ENCODE measurements at places on chromosomes 13 and 19.

- DNase-seq: no peak
Measured at GRCh38 chr19:42253245-42254088, 1.5 kb downstream of the ERF start.

- no peak for DNase-seq
Measured at GRCh38 chr19:36257520-36257876, 42.6 kb downstream of the ZNF146 start.

DNA sequence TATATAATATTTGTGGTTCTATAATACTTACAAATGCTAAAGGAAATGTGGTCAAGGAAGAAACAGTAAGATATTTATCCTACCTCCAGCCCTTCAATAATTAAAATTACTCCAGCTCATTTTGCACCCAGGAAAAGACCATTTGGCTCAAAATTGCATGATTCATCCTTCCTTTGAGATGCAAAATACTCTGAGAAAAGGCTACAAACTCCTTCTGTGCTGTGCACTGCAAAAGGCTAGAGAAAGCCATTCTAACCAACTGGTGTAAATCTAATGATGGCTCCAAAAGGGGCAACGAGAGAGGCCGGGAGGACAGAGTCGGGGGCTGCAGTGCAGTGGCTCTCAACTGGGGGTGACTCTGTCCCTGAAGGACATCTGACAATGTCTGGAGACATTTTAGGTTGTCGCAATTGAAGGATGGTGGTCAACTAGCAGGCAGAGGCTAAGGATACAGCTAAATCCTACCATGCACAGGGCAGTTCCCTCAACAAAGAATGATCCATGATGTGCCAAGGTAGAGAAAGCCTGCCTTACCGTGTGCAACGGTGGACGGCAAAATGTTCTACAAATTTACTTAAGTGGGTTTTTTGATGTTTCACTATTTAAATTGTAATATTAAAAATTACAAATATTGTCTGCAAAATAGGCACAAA, 32.6 kb downstream of the SLC7A1 start:
- DNase-seq: no peak

- no peak for DNase-seq
Measured at GRCh38 chr13:93698016-93698613, 471.5 kb downstream of the GPC6 start.

DNA sequence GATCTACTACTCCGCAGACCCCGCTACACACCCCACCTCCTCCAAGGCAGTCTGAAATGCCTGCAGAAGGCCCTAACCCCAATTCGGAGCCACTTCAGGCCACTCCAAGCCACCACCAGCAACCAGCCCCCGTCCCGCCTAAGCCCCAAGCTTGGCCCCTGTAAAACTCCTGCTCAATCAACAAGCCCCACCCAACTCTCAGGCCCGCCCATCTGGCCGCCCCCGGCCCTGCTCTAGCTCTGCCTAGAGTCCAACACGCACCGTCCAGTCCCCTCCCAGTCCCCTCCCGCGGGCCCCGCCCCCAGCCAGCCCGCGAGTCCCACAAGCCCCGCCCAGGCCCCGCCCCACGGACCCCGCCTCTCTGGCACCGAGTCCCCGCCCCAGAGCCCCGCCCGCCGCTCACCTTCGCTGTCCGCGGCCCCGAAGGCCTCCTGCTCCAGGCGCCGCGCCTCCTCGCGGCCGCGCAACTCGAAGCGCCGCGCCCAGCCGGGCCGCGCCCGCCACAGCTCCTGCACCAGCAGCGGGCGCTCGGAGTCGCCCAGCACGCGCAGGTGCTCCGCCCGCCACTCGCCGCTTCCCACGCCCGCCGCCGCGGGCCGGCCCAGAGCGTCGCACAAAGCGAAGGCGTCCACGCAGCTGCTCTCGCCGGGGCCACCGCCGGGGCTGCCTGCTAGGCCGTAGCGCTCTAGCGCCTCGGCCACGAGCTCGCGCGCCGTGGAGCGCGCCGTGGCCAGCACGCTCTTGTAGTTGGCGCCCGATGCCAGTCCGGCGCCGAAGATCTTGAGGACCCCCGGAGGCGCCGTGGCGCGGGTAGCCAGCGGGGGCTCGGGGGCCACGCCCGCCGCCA, 1.6 kb downstream of the RASIP1 start:
- peak; percentile 85 for DNase-seq

DNA sequence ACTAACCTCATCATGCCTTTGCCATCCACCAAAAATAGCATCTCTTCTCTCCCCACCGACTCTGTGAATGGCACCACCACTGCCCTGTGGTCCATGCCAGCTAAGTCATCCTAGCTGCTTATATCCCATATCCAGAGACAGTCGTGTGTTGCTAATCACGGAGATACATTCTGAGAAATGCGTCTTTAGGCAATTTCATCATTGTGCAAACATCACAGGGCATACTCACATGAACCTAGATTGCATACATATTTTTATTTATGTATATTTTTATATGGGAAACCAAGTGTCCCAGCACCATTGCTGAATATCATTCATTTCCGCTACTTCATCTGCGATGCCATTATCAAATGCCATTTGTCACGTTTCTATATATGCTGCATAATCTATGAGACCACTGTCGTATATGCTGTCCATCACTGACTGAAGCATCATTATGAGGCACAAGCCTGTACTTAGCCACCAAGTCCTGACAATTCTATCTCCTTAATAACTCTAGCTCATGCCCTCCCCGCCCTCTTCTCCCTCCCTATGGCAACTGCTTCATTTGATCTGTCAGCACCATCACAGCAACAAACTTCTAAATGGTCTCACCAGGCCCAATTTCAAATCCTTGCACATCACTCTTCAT, 104.2 kb downstream of the HSPH1 start:
- no peak for DNase-seq

DNA sequence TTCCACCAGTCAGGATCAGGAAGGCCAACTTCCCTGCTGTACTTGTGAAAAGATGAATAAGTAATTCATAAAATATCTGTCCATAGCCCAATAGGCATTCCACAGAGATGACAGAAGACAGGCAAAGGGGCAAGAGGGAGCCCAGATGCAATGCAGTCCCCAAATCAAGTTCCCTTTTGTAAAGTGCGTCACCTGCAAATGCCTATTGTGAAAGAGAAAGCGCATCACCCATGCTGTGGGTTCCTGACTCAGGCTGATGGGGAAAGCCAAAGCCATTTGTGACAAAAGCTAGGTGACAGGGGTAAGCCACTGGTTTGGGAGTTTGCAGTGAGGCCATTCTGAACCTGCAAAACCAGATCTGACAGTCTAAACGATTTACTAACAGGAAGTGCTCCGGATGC, 157.5 kb upstream of the ZNF536 start:
- no peak for DNase-seq

DNA sequence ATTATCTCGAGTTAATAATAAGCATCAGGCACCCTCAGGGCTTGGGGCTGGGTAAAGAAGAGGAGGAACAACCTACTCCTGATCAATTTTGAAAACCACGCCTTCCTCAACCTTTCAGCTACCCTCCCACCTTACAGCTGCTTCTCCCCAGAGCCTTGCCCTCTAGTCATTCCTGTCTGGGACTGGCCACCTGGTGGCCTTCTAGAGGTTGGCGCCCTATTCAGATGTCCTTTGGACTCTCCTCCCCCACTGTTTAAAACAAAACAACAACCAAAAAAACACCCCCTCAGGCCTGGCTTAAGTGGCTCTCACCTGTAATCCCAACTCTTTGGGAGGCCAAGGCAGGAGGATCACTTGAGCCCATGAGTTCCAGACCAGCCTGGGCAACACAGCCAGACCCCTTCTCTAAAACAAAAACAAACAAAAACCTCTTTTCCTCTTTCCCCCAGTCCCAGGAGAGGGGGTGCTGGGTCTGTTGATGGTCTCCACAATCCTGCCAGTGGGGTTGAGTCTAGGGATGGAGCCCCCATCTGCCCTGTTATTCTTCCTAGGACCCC, 62.3 kb downstream of the CCDC70 start:
- DNase-seq: no peak

- no peak for DNase-seq
Measured at GRCh38 chr19:46861691-46862502, 1.1 kb downstream of the ARHGAP35 start.

- DNase-seq: no peak
Measured at GRCh38 chr13:45301263-45301662, 39.7 kb downstream of the TPT1 start.

DNA sequence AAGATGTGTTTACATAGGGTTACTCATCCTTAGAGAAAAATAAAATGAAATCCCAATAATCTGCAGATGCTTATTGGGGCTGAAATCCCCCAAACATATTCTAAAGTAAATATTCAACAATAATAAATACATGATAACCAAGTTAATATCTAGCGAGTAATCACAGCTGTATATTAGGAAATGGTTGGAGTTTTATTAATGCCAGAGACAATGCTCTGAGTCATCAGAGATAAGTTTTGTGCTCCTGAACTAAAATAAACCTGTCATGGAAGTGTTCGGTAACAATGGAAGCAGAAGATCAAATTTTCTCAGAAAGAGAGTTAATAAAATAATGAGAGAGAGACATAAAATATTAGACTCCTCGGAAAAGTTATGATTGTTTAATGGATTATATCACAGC, 31.4 kb downstream of the FLT1 start:
- DNase-seq: no peak

DNA sequence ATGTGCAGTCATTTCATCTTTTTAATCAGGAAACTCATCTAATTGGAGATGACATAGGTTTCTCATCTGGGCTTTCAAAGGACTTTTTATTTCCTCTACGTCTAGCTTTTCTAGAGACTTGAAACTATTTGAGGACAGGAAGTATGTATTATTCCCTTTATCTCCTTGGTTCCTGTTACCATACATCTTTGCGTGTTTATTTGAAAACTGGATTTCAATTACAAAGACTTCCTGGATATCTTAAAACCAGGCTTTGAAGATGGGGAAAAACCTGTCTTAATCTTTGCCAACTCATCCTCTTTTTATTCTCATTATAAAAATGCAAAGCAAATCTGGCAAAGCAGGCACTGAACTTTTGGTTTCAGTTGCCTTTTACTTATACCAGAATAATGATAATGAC, 130.5 kb downstream of the LMO7 start:
- no peak for DNase-seq

DNA sequence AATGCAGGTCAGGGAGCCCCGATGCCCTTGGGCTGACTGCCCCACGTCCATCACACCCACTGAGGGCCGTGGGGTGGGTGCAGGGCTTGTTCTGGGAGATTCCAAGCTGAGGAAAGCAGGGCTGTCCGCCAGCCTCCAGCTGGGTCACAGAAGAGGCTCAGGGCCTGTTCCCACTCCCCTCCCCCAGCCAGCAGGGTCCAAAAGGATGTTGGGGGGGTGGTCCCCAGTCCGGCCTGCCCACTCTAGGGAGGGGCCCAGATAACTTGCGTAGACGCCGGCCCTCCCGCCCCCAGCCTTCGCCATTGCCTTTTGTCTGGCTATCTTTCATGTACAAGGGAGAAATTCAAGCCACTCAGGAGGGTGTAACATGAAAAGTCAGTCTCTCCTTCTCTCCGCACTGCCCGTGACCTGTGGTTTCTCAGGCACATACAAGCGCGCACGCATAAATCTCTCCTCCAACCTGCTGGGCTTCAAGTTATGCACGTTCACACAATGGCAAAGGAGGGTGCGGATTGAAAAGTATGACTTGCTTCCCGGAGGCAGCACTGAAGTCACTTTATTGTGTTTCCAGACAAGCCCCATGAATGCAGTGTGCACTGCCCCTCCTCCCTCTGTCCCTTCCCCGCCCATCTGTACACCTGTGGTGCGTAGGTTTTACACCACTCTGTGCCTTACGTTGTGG, 20.2 kb downstream of the CARM1 start:
- no peak for DNase-seq

- DNase-seq: no peak
Measured at GRCh38 chr13:40194224-40194806, 472.1 kb downstream of the FOXO1 start.

DNA sequence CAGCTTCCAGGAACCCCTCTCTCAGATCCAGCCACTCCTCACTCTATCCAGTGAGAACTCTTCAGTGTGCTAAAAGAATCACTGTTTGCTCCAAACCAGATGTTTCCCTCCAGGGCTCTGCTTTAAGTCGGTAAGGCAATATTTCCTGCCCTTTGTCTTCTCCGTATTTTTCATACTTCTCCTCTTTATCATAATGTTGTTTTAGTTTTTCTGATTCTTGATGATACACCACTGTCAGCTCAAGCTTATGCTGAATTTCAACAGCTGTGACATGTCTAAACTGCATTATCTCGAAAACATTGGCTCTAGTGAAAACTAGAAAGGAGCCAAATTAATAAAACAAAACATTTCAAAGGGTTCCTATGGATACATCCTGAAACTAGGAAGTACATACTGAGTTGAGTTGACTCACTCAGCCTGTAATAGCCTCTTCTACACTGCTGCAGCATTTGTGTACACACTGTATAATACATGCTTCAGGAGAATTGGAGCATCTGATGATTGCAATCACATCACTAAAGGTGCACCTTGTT, 39.8 kb downstream of the GPR180 start:
- no peak for DNase-seq

GRCh38 chr19:42290136-42290522, 11.8 kb upstream of the PRR19 start:
- no peak for DNase-seq

- no peak for DNase-seq
Measured at GRCh38 chr13:52009946-52010345, 1.3 kb downstream of the ATP7B start.

GRCh38 chr13:41696163-41697003, 239.0 kb downstream of the RGCC start:
- no peak for DNase-seq

DNA sequence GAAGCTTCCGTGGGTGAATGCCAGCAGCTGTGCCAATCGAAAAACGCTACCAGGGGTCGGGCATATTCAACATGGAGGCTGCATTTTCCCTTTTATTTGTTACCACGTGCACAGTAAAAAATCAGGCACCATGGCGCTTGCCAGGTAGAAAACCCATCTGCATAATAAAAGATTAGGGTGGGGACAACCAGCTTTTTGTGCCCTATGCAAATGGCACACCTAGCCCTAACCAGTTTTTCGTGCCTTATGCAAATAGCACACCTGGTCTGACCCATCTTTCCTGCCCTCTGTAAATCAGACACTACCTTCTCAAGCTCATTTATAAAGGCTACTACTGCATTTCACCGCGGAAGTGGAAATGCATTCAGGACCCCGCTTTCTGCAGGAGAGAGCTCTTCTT, 62.1 kb upstream of the FREM2 start:
- DNase-seq: no peak

GRCh38 chr13:78786459-78786858, 127.5 kb upstream of the OBI1 start:
- no peak for DNase-seq

GRCh38 chr13:46076827-46077226, 24.3 kb upstream of the ZC3H13 start:
- no peak for DNase-seq

GRCh38 chr13:106373304-106373988, 162.0 kb downstream of the EFNB2 start:
- no peak for DNase-seq

DNA sequence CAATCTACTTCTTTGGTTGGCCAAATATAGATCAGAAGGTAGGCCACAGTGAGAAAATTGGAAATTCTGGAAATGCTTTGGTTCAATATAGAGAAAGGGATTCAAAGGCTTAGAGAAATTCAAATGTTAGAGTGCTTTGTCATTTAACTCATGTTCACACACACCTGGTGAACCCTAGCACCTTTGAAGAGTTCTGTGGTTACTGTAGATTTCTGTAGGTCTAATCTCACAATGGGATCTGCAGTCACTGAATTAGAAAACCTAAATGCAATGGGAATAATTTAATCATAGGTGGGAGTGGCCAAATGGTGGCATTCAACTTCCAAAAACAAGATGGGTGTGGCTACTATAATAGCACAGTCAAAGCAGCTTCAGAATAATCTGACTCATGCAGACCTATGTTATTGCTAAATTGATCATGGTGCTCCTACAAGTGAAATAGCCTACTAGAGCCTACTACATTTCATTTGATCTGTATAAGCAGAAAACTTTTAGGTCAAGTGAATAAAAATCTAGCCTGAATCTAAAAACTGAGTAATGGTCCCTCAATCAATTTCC, 1152.9 kb downstream of the PCDH9 start:
- DNase-seq: no peak

All from omental fat pad (tissue), 4 donors.